ENCODE measurements at places on chromosomes 5 and 9.

DNA sequence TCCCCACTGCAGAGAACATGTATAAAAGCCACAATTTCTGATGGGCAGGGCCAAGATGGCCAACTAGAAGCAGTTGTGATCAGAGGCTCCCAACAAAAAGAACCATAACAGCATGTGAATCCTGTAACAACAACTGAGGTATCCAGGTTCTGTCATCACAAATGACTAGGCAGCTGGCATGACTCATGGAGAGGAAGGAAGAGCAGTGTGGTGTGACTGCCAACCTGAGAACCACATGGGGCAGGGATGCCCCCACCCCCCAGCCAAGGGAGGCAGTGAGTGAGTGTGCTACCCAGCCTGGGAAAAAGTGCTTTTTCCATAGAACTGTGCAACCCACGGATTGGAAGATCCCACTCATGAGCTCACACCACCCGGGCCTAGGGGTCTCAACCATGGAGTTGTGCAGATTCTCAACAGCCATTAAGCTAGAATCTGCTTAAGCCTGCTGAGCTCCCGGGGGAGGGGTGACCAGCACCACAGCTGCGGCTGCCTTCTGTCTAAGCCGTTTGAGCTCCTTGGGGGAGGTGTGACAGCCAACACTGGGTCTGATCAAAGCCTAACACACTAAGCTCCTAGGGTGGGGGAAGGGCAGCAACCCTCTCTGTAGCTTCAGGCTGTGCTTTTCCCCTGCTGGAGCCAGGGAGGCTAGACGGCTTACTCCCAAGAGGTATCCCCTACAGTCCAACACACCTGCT is 80.1 kb upstream of the DMAC1 start:
- no peak for DNase-seq

DNA sequence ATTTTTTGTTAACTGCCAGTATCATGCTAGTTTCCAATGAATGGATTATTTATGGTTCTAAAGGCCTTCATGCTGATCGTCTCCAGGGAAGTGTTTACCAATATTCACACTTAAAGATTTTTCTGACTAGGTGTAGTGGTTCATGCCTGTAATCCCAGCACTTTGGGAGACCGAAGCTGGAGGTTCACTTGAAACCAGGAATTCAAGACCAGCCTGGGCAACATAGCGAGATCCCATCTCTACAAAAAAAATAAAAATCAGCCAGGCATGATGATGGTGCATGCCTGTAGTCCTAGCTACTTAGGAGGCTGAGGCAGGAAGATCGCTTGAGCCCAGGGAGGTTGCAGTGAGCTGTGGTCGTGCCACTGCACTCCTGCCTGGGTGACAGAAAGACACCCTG is 43.5 kb downstream of the FAM13B start:
- no peak for DNase-seq

DNA sequence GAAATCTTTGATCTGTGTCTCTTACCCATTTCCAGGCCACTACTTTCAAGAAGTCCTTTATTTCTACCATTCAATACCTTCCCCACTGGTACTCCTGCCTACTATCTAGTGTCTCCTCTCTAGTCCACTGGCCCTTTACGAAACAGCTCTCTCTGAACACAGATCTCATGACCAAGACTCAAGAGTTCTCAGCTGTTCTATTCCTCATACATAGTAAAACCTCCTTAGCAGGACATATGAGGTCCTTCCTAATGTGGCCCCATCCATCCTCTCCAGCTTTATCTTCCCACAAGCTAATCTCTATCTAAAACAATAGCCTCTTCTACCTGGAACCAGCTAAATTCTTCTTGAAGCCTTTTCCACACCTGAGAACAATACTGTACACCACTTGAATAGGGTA is 2.6 kb downstream of the TEX10 start:
- no peak for DNase-seq

DNA sequence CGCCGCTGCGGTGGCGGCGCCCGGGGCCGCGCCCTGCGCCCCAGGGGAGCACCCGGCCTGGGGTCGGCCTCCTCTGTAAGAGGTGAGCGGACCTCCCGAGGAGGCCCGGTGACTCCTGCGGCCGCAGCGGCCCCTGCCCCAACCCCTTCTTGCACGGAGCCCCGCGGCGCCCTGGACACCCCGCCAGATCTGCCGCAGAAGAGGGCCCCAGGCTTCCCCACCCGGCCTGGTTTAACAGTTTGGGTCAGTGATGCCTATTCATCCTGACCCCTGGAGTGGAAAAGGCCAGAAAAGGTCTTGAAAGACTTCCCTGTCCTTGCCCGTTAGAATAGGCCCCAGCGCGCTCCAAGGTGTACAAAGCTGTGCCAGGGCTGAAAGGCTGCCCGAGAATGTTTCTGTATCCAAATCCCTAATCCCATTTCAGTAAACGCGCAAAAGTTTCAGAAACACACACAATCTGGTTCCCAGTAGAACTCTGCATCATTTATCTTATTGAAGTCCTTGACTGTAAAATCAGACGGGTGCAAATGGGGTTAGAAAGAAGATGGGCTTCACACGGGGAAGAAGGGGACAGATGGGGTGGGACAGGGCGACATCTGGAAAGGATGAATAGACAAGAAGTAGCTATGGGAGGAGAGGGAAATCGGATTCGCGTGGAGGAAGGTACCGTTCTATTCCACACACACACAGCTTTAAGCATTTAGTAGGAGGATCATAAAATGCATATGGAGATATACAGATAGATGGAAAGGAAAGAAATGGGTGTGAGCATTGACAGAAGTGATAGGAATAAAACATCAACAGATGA is 1.1 kb upstream of the SSBP2 start:
- DNase-seq = peak; percentile 10

GRCh38 chr9:127634021-127634420 is 21.9 kb downstream of the STXBP1 start:
- no peak for DNase-seq

- no peak for DNase-seq
Observed at GRCh38 chr5:116546033-116546742, 28.4 kb downstream of the SEMA6A start.

DNA sequence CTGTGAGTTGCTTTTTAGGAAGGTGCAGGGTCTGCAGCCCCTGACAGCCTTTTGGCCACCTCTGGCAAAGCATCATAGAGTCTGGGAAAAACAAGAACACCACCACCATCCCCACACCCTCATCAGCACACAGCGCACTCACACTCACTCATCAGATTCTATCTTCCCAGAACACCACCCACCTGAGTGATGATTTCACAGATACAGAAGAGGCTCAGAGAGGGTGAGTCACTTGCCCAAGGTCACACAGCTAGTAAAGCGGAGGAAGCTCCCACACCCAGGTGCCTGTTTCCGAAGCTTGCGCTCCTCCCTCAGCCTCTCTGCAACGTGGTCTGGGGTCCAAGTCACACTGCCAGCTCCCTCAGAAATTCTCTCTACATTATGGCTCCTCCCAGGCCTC is 41.8 kb upstream of the HRH2 start:
- DNase-seq = no peak

DNA sequence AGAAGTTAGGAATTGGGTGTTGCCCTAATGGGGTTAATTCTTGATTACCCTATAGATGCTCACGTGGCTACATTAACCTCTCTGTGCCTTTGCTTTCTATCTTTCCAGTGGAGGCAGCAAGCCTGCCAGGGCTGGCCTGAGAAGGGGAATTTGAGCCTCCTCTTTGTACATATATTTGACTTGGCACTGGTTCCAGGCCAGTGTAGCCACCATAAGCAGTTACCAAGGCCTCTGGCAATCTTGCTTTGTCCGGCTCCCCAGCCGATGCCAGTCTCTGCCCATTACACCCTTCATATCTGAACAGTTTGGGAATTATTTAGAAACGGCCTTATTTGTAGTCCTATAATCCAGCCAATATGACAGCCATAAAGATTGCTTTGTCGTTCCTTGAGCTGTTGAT is 58.6 kb upstream of the PPARGC1B start:
- DNase-seq = no peak

DNA sequence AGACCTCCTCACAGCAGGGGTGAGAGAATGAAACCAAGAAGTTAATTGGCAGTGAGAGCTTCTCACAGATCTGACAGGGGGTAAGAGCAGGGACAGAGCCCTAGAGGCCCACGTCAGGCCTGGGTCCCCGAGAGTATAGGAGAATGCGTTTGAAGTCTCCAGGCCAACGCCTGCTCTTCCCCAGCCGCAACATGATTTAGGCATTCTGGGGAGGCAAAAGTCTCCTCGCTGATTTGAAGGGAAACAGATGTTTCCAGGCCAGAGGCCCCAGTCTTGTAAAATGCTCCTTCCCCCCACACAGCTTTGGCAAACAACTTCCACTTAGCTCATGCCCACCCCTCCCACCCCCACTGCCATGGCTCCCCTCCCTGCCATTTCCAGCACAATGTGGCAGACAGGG is 239.2 kb upstream of the TRIM32 start:
- DNase-seq = no peak

GRCh38 chr5:115549154-115549553 is 4.6 kb upstream of the FEM1C start:
- DNase-seq = no peak

DNA sequence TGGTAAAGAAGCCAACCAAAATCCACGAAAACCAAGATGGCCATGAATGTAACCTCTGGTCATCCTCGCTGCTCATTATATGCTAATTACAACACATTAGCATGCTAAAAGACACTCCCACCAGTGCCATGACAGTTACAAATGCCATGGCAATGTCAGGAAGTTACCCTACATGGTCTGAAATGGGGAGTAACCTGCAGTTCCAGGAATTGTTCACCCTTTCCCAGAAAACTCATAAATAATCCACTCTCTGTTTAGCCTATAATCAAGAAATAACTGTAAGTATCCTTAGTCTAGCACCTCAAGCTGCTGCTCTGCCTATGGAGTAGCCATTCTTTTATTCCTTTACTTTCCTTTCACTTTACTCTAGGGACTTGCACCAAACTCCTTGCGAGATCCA is 160.6 kb downstream of the EFNA5 start:
- DNase-seq = no peak

DNA sequence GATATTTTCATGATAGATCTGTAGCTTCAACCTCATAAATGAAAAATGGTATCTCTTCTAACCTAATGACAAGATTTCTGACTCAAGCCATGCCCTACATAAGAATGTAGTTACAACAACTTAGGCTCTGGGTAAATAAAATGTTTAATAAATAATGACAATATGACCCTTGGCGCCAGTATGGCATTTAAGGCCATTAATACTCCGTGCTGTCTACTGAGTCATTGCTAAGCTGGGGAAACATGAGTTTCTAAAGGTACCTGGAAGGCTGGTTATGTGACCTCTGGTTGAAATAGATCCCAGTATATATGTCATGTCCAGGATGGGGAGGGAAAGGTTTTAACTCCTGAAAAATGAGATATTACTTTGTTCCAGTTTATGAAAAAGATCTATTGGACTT is 58.0 kb upstream of the CEMIP2 start:
- no peak for DNase-seq

DNA sequence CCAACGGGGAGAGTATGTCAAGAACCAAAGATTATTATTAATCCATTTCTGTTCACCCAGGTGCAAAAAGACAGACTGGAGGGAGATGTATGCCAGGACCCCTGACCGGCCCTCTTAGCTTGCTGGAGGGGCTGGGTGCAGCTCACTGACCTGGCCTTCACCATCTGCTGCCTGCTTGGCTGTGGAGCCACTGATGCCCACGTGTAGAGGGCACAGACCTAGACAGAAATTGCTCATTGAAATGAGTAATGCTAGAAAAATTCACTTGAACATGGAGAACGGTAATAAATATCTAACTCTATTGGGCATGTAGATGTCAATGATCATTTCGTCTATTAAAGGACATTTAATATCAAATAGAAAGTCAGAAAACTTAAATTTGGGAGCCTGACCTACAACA is 58.8 kb upstream of the ERCC6L2 start:
- no peak for DNase-seq

- DNase-seq = no peak
Observed at GRCh38 chr5:159658266-159658925, 257.9 kb upstream of the ADRA1B start.

GRCh38 chr9:19173598-19174125 is 46.4 kb upstream of the PLIN2 start:
- no peak for DNase-seq

DNA sequence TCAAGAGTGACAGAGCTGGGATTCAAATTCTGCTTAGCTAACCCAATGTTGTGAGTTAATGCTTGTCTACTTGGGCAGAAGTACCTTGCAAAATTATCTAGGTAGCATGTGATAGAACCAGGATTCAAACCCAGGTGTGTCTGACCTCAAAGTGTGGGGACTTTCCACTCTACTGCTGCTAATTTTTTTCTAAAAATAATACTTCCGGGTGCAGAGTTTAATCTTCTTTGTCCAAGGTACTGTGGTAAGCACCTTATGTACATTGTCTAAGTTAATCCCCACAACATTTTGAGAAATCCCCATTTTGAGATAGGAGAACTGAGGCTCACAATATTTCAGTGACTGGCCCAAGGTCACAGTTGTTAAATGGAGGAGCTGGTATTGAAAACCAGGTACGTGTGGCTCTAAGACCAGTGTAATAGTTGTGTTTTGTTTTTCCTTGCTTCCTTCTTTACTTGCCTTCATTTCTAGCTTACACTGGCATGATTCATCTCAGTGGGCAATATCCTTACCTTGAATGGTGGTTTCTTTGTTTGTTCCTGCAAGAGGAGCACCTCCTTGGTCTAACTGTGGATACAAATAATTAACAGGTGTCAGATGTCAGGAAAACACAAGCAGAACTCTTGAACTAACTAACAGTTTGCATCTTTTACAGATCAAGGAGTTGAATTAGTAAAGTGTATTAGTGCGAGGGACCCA is 7.5 kb downstream of the ALDOB start:
- no peak for DNase-seq

DNA sequence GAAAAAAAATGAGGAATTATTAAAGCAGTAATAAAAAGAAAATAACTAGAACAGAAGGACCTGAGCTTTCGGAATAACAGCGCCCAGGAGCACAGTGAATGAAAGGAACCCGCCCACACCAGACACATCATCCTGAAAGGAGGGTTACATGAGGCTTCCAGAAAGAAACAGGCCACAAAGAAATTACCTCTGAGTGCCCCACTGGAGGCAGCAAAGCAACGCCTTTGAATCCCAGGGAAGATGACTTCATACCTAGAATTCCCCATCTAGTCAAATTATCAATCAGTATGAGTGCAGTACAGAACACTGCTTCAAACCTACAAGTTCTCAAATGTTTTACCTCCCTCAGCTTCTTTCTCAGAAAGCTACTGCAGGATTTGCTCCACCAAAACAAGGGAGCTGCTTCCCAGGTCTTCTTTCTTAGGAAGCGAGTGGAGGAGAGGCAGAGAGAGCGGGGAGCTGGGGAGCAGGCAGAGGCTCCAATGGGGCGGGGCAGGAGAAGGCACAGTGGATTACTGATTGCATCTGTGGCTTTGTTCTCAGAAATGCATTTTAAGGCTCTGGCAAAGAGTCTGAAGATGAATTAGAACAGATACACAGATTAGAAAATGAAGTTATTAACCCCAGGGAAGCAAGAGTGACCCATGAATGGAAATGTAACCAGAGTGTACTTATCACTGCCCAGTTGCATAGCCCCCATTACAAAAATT is 87.1 kb downstream of the SEMA4D start:
- no peak for DNase-seq

GRCh38 chr5:176489077-176489476 is 40.9 kb downstream of the FAF2 start:
- no peak for DNase-seq

DNA sequence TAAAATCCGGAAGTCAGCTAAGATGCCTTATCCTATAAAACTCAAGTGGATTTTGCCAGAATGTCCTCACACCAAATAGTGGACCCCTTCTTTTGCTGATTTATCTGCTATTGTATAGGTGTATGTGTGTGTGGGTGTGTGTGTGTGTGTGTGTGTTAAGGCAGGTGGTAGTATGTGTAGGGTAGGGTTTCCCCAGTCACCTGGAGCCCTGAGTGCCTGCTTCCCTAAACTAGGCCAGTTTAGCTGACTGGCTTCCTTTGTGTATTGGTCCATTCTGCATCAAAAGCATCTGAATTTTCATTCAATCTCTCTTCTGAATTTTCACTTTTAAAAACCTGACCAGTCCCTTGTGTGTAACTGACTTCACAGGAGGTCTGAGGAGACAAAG is 42.2 kb upstream of the LCP2 start:
- no peak for DNase-seq

Measured in stimulated activated CD4-positive, alpha-beta T cell treated with anti-CD3 and anti-CD28 coated beads, Interleukin-15, amount 100 ng/mL, for 1 hour (primary cell).